Caco-2 (cell line): ENCODE measurements at places on chromosomes 2 and 18.

- DNase-seq: no peak
Measured at GRCh38 chr2:23651187-23652080, 266.5 kb downstream of the KLHL29 start.

- no peak for DNase-seq
Measured at GRCh38 chr2:127887776-127888130, 2.0 kb upstream of the AMMECR1L start.

- no peak for DNase-seq
Measured at GRCh38 chr18:23710068-23710527, 20.8 kb downstream of the LAMA3 start.

DNA sequence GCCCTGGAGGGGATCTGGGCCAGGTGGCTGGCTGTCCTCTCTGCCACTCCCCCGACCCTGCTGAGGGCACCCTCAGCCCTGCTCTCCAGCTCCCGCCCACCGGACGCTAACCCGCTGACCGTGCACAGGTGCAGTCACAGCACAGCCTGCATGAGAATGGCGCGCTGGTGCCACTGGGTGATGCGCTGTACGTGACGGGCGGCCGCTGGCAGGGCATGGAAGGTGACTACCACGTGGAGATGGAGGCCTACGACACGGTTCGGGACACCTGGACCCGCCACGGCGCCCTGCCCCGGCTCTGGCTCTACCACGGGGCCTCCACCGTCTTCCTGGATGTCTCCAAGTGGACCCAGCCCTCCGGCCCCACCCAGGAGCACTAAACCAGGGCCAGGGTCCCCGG, 8.1 kb upstream of the ERFE start:
- DNase-seq: no peak

DNA sequence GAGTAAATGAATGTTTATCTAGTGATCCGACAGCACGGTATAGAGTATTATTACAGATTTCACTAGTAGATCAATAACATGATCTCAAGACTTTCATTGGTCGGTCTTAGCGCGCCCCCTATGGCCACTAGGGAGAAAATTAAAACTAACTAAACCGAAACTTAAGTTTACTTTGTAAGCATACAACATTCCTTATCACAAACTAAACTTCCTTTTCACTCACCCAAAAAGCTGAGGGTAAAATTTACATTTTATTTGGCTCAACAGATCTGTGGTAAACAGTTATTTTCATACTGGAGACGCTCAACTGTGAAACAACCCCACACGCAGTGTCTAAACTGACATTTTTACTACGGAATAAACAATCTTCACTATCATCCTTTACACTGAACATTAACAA, 215.6 kb upstream of the MAP2 start:
- DNase-seq: peak; percentile 44

DNA sequence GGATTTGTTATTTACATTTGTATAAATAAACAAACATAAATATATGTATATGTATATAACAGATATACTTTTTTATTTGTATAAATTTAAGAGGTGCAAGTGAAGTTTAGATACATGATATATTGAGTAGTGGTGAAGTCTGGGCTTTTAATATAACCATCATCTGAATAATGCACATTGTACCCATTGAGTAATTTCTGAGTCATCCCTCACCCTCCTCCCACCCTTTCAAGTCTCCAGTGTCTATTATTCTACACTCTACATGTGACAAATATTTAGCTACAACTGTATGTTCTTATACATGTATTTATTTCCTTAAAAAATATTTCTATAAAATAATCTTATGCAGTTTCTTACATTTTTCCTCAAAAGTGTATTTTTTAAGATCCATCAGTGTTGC, 358.7 kb upstream of the TFPI start:
- DNase-seq: no peak

GRCh38 chr2:221073326-221074049, 498.6 kb downstream of the EPHA4 start:
- DNase-seq: no peak

DNA sequence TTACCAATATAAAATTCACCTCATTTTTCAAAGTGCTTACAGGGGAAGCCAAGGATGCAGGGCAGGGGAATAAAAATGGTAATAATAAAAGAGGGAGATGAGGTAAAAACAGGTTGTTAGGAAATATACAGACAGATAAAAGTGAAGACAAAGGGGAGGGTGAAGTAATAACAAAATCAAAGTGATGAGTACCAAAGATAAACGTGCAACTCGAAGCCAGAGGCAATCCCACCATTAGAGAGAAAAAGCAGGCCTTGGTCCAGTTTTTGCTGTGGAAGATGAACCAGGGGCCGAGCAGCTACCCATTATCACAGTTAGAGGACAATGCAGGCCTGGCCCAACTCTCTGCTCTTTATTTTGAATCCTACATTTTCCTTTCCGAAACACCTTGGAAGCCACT, 99.6 kb upstream of the UPP2 start:
- DNase-seq: no peak

DNA sequence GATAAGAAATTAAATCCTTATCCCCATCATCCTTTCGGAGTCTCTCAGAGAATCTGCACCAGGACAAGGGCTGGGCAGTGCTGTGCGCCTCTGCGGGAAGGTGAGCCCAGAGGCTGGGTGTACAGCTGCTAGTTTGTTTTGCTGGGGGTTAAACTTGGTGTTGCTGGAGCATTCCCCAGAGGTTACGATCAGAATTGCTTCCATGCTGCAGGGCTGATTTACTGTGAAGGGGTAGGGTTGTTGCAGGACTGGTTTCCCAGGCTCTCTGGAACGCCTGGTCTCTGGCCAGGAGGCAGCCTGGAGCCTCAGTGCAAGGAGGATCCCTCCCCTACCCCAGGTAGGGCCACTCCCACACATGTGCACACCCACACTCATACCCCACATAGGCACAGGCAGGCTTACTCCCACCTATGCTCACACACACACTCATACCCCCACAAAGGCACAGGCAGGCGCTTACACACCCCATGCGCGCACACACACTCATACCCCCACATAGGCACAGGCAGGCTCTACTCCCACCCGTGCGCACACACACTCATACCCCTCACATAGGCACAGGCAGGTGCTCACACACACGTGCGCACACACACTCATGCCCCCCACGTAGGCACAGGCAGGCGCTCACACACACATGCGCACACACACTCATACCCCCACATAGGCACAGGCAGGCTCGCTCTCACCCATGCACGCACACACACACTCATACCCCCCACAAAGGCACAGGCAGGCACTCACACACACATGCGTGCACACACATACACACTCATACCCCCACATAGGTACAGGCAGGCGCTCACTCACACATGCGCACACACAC, 11.3 kb downstream of the CNNM4 start:
- DNase-seq: peak; percentile 86

GRCh38 chr2:126655500-126656430, at the start of gene GYPC:
GYPC (plus strand) TSS chr2:126656158; CDS start chr2:126656264, 106 bp downstream.
- no peak for DNase-seq

DNA sequence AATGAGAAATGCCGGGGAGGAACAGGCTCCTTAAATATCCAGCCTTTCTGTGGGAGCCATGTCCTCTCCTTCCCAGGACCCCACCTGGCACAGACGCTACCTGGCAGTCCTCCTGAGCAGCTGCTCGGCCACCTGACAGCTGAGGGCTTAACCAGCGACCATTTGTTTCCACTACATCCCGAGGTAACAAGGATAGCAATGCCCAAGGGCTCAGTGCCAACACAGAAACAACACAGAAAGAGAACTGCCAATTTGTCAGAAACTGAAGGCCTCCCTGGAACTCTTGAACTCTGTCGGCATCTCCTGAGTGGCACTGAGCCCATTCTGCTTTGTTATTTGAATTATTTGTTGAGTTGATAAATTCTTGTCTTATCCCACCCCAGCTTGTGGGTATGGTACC, 122.2 kb upstream of the ARHGAP28 start:
- no peak for DNase-seq

- no peak for DNase-seq
Measured at GRCh38 chr18:22900558-22901238, 32.4 kb upstream of the RBBP8 start.

DNA sequence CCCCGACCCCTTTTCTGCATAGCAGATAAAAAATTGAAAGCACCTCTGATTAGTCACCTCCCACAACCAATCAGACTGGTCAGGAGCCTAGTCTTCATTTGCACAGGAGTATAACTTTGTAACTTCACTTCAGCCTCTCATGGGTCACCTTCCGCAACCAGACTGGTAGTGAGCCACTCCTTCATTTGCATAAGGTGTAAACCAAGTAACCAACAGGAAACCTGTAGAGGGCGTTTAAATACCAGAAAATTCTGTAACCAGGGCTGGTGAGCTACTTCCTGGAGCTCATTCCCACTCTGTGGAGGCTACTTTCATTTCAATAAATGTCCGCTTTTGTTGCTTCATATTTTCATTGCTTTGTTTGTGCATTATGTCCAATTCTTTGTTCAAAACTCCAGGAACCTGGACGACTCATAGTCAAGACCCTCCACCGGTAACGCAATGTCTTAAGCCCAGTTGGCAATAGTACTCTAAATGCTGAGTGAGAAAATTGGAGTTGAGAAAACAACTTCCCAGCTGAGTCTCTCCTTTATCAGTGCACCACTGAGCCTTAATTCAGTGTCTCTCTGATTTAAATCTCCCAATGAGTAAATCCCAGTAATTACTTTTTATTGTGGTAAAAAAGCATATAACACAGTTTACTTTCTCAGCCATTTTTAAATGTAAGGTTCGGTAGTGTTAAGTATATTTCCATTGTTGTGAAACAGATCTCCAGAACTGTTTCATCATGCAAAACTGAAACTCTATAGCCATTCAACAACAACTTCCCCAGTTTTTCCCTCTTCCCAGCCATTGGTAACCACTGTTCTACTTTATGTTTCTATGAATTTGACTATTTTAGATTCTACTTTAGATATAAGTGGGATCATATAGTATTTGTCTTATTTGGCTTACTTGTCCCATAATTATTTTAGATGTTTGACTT, 392.7 kb upstream of the SLC8A1 start:
- DNase-seq: peak; percentile 52

GRCh38 chr2:9667826-9668225, 37.0 kb upstream of the YWHAQ start:
- no peak for DNase-seq

DNA sequence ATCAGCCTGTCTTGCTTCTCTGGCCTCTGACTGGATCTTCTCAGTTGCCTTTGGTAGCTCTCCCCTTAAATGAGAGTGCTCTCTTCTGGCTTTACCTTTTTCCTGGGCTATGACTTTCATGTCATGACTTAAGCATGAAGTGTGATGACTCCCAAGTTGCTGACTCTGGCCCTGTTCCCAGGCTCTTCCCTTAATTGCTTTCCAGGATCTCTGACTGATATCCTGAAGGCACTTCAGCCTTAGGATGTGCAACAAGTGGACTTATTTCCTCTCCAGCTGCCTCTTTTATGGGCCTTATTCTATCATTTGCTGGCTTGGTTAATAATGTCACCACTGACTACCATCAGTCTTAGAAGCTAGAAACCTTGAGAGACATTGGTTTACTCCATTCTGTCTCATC, 17.4 kb downstream of the SEMA4F start:
- DNase-seq: no peak

- DNase-seq: no peak
Measured at GRCh38 chr2:47687856-47688255, 95.1 kb upstream of the MSH6 start.

DNA sequence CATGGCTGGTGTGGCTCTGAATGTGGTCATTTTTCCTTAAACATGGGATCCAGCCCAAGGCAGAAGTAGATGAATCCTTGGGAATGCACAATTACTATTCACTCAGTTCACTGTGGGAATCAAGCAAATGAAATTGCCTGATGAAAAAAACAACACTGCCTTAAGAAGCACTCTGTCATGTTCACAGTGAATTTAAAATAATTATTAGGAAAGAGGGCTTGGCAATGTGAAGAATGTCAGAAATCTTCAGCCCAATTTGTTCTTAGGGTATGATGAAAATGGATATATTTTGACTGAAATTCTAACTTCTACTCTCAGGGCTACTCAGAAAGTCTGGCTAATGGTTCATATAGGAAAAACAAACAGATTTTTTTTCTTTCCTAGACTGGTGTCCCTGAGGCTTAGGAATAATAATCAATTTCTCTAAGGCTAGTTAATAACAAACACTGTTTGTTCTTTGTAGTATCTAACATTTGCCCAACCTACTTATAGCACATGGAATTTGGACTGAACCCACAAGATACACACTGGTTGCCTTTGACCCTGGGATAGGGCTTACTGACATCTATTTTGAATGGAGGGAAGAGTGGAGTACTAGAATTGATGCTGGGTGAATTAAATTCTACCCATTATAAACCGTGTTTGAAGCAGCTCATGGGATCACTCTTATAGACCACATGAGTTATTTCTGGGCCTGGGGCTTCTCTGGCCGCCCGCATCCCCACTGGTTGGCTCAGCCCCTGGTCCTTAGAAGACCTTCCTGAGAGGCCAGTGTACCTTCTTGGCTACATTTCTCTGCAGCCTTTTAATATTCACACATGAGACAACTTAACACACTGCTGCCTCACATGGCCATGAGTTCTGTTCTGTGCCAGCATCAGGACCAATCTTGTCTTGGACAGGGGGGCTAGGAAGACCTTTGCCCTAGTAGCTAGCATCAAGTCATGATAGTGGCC, 8.3 kb upstream of the MRPL33 start:
- no peak for DNase-seq

DNA sequence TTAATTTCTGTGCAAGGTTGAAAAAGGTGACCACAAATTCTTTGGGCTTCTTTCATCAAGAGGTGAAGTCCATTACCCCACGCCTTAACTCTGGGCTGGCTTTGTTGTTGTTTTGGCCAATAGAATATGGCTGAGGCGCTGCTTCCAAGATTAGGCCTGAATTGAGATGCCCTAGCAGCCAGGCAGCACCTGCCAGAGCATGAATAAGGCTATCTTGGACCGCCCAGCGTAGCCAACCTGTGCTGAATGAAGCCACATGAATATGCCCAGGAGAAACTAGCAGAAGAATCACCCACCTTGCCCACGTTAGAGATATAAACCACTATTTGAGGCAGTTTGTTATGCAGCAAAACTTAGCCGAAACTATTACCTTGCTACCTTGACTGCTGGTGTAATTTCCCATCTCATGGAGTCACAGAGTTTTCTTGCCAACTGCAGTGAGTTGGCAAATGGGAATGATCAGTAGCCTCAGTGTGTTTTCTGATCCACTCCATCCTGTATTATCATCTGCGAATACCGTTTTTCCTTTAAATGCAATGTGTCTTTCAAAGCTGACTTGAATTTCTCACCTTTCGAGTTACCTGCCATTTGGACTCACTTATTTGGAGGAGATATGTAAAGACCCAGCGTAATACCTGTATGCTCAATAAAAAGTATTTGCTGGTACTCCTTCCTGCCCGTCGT, 679 bp downstream of the TSGA10 start:
- DNase-seq: no peak

DNA sequence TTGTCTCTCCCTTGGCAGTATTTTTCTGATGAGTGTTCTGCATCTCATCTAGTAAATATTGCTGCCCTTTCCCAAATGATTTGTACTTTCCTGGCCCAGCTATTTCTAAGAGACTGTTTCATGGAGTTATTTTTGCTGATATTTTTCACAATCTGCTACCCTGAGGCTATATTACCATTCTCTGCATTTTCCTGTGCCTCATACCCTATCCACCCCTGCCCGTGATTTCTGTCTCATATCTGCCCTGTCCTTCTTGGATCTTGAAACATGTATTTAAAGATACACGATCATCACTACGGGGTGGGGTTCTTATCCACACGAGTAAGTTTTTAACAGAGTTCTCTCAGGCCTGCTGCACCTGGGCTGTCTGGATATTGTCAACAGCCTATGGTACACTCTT, 89.6 kb upstream of the EPAS1 start:
- no peak for DNase-seq

- no peak for DNase-seq
Measured at GRCh38 chr2:231359948-231360347, 35.6 kb upstream of the B3GNT7 start.

GRCh38 chr18:59752666-59753065, 55.4 kb upstream of the CCBE1 start:
- DNase-seq: no peak

- no peak for DNase-seq
Measured at GRCh38 chr2:127564429-127565260, 29.2 kb downstream of the MYO7B start.
